ENCODE measurements at places on chromosomes 12 and 14. TPM values are rescaled to one million over a fixed set of nuclear protein-coding genes. Genes with fewer than 3 reads are reported as not detected.

The HOTAIR gene
- 2.2 TPM for total RNA-seq

The PTHLH gene
- total RNA-seq: 75.0 TPM

The MYH6 gene
- total RNA-seq: not detected

DNA sequence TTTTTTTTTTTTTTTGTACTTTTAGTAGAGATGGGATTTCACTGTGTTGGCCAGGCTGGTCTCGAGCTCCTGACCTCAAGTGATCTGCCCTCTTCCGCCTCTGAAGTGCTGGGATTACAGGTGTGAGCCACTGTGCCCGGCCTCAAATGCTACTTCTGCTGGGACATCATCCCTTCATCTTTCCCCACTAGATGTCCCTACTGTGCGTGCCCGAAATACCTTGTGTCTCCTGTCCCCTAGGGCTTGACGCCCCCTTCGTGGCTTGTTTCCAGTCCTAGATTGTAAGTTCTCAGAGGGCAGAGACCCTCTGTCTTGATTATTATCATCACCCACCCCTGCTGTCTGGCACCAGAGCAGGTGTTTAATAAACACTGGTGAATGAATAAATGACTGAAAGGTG, 14.9 kb downstream of the CCDC63 start:
- no peak for DNase-seq

DNA sequence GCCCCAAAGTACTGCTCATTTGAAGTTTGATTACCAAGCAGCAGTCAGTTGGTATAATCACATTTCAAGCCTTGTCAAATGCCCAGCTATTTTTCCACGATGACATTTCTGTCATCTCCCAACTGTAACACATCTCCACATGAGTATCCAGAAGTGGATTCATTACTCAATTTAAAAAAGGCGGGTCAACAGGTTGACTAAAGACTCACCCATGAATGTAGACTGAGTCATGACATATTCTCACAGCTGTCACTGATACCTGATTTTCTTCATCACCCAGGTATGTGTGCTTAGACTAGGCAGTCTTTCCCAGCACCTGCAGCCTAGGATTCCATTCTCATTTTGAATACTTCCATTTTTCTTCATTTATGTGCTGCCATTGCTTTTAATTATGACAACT, 75.1 kb upstream of the DBX2 start:
- no peak for DNase-seq

DNA sequence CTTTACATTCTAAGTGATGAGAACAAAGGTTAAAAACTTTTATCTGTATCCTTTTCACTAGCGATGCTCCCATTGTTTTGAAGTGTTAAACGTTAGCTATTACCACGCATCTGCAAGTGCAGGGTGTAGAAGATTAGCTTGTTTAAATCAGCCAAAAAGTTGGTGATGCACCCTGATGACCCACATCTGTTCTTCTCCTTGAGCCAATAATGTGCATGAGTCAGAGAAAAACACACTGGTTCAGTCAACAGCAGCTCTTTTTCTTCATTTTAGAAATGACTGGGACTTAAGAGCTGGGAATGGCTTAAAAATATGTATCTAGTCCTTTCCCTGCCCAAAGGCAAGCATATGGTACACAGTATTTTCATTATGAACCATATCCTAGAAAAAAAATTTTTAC, 323.5 kb upstream of the PDE3A start:
- no peak for DNase-seq

GRCh38 chr14:77026930-77027537, 1.5 kb downstream of the IRF2BPL start:
- peak; percentile 80 for DNase-seq

GRCh38 chr12:107092669-107093416, 506 bp downstream of the CRY1 start:
- DNase-seq: peak; percentile 81

- DNase-seq: no peak
These were observed 211.0 kb upstream of the NUDT4 start for GRCh38 chr12:93166541-93167307.

The CFAP73 gene
- not detected for total RNA-seq

The SIX4 gene
- total RNA-seq: 20.6 TPM

DNA sequence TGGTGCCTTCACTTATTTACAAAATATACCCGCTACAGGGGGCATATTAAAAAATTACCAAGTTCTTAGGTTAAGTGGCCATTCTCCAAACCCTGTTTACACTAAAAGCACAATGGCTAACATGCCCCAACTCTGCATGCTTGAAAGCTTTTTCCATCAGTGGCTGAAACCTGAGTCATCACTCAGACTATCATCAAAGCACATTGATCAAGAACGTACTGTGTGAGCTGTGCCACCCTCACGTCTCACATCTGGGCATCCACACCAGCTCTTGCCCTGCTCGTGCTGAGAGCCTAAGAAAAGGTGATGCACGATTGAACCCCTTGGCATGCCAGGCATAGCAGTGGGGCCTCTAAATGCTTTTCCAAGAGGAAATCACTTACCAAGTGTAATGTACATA, 13.2 kb downstream of the AQP6 start:
- no peak for DNase-seq

DNA sequence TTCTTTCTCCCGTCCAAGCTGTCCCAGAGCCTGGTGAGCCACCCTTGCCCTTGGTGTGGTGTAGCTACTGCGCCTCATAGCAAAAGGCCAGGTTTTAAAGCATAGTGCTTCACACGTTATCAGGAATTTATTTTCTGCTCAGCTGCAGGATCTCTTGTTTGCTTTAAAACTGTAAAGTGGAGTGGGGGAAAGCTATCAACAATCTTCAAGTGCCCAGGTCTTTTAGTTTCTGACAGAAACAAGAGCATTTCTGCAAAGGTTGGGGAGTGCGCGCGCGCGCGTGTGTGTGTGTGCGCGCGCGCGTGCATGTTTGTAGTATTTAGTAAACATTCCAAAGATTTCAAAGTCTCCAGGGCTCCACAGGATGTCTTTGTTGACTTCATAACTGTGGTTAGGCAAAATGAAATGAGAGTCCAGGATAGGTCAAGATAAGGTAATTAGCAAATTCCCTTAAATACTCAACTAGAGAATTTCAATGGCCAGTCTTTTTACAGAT, 45.5 kb downstream of the EML1 start:
- no peak for DNase-seq

Measured in Daoy (cell line).